ENCODE measurements at places on chromosomes 3 and 15.

DNA sequence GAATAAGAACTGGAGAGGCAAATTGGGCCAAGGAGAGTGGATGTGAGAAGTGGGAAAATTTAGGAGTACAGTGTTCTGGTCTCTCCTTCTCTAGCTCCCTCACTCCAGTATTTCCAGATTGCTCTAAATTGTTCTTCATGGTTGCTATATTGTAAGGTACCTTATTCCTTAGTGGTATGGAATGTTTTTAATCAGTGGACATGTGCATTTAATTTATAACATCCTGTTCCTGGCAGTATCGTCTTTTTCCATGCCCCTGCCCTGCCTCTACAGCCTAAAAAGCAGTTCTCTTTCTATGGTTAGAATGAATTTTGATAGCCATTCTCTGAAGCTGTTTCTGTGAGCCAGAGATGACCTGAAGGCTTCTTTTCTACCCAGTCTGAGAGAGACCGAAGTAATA lies 180.5 kb downstream of the TCF12 start:
- DNase-seq = no peak

DNA sequence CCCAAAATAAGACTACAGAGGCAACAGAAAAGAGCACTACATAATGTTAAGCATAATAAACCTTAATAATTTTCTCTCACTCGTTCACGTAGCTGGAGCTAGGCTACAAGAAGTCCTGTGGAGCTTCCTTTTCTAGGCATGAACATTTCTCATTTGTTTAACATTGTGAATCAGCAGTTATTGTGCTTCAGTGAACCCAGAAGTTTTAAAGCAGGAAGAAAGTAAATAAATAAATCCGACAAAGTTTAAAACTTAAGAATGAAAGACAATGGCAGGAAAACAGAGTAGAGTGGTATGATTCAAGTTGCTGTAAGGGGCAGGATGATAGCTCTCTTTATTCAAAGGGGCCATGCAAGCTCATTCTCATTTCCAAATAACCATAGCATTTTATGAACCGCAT lies 191.8 kb downstream of the LSAMP start:
- no peak for DNase-seq

DNA sequence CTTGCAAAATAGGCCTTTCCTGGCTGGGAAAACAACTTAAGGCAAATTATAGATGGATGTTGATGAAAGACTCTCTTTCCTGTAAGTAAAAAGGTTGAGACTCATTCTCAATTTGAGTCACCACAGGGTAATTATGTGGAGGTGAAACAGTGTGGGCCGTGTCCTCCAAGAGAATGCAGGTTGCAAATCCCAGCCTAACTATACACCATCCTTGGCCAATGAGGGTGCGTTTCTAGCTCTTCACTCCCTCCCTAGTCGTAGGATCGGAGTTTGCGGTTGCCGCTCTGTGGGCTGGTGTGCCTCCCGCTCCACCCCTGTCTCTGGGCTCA lies 259.9 kb downstream of the PLCL2 start:
- DNase-seq = no peak

- DNase-seq = no peak
Measured at GRCh38 chr3:2826453-2826852, 283.7 kb downstream of the IL5RA start.

DNA sequence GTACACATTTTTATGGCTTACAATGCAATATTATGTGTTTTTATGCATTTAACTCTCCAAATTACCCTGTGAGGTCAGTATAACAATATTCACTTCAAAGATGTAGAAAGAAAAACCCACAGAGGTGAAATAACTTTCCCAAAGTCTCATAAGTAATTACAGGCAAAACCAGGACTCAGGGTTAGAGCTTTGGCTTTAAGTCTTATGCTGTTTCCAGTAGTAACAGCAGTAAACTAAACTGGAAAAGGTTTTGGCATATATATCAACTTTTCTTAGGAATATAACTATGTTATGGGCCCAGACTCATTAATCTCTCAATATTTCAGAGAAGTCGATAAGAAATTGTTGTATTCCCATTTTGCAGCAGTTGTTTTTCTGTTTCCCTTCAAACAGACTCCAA lies 206.3 kb upstream of the KCNMB2 start:
- DNase-seq = no peak

DNA sequence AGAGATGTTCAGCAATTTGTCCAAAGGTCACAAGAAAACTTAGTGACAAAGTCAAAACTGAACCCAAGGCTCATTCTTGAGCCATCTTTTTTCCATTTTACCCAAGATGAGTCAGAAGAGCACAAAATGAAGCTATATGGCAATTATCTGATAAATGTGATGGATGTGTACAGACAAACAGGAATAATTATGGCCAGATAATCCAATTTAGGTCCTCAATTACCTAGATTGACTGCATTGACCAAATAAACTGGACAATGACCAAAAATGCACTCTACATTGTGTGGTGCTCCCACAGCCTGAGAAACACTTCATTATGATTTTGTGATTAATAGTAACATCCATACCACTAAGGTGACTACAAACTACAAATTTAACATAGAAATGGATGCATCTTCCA lies 1105.8 kb downstream of the IGSF11 start:
- DNase-seq = no peak

GRCh38 chr3:142237891-142238290 lies 12.5 kb upstream of the GK5 start:
- no peak for DNase-seq

GRCh38 chr3:59126446-59126845 lies 76.6 kb upstream of the CFAP20DC start:
- DNase-seq = no peak

DNA sequence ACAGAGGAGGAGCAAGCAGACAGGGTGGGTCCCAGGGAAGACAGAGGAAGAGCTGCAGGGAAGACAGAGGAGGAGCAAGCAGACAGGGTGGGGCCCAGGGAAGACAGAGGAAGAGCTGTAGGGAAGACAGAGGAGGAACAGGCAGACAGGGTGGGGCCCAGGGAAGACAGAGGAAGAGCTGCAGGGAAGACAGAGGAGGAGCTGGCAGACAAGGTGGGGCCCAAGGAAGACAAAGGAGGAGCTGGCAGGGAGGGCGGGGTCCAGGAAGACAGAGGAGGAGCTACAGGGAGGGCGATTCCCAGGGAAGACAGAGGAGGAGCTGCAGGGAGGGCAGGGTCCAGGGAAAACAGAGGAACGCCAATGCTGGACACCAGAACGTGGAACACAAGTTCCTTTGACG lies 66.5 kb downstream of the PLXNA1 start:
- DNase-seq = no peak

GRCh38 chr3:54353946-54354345 lies 231.6 kb downstream of the CACNA2D3 start:
- DNase-seq = no peak

GRCh38 chr3:14410106-14410502 lies 7.7 kb downstream of the SLC6A6 start:
- no peak for DNase-seq

DNA sequence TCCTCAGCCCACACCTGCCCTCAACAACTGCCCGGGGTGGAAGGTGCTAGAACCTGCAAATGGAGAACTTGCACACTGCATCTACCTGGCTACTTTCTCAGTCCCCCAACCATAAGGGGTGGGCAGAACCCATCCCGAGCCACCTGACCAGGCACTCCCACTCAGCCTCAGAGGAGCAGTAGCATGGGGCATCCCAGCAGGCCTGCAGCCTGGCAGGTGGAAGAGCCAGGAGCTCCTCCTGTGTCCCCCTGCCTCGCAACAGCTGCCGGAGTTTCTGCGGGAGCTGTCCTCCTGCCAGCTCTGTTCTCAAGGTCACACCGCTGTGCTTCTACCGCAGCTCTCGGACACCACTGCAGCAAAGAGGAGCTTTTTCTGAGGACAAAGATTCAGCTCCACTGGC lies 27.5 kb downstream of the RAB6B start:
- no peak for DNase-seq

DNA sequence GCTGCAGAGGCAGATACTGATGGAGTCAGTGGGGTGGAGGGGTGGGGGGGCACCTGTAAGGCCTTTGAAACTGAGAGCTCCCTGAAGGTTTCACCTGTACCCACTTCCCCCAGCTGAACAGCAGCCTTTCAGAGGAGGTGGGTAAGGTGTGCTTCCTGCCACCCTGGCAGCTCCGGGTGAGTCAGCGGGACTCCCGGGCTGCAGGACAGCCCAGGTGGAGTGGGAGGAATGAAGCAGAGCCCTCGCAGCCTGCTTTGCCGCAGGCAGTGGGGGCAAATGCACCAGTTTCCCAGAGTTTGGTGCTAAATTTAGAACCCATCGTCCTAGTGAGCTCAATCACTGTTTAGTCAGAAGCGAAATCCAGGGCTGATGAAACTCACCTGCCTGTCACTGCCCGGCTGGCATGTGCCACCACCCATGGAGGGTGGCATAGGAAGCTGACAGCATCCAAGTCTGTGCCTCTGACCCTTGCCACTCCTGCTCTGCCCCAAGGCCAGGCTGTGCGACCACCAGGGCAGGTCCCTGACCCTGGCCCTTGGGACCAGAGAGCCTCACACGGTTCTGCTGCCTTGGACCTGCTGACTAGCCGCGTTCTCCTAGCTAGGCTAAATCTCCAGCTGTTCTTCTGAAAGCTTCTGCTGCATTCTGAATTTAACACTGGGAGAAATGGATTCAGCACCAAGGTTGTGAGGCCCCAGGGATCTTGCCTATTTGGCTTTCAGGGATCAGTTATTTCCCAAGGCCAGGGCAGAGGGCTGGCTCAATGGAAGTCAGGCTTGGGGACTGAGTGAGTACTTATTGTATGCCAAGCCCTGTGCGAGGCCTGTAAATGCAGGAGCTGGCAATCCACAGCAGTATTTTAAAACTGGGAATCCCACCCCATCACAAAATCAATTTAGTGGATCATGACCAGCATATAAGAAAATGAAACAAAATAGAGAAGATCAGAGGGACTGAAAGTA lies 67.3 kb upstream of the RASGRF1 start:
- no peak for DNase-seq

DNA sequence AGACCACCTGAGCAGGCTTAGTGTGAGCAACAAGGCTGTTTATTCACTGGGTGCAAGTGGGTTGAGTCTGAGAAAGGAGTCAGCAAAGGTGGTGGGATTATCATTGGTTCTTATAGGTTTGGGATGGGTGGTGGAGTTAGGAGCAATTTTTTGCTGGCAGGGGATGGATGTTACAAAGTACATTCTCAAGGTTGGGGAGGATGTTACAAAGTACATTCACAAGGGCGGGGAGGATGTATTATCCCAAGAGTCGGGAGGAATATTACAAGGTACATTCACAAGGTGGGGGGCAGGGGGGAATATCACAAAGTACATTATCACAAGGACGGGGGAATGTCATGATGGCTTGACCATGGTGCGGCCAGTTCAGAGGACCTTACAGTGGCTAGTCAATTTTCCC lies 32.9 kb upstream of the OSBPL11 start:
- DNase-seq = no peak

DNA sequence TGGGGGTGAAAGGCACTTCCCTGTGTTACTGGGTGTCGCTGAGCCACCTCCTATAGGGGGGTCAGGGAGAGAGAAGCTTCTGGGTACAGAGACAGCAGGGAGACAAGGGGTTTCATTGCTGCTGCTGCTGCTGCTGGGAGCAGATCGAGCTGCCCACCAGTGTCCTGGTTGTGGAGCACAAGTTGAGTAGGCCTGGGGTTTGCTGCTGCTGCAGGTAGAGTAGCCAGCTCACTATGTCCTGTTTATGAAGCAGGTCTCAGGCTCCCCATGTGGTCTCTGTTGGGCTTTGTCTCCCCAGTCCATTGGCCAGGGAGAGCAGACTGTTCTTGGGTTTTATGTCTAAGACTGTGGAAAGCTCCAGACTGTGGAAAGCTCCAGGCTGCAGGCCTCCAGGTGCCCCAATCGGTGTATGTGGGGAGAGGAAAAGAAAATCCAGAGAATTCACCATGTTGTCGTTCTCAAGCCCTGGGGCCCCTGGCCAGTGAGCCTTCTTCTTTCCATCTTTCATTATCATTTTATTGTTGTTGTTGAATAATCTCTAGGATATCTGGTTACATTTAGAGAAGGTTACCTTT lies 157.8 kb downstream of the ADAMTS17 start:
- no peak for DNase-seq

- DNase-seq = no peak
Measured at GRCh38 chr3:14434126-14434497, 31.7 kb downstream of the SLC6A6 start.

DNA sequence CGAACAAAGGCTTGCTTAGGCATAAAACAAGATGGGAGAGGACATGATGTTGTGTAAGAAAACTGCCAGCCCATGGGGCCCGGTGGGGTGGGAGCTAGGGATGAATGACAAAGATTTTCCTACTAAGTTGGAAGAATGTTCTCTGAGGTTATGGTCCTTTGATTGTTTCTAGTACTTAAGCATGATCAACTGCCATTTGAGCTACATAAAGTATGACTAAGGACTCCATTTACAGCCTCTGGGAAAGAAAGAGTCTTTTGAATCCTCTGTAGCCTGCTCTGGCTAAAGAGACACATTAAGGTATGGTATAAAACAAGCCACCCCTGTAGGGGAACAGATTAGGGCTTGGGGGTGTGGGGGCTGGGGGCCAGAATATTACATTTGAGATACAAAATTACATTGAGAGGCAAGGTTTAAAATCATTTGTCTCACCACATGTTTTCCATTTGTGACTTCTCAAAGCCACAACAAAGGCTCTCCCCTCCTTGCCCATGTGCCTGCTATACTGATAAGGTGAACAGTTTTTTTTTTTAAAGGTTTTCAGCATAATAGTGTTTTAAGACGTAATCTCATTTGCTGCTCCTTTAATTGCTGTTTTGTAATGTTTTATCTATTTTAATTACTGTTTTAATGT lies 323.4 kb downstream of the CHST2 start:
- no peak for DNase-seq

DNA sequence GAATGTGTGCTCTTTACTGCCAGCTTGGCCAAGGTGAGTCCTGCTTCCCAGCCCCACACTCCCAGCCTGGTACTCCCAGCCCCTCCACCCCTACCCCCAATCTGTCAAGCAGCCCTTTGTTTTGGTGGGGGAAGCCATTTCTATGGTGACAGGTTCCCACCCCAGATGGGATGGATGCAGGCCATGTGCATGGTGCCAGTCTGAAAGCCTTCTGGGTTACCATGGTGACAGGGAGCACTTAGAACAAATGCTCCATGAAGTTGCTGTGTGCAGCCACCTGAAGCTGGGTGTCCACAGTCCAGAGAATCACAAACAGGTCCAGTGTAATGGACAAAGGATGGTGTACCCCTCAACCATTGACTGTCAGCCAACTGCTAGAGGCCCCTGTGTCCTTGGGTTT lies 19.1 kb upstream of the VILL start:
- no peak for DNase-seq

- DNase-seq = peak; percentile 77
Measured at GRCh38 chr15:32717426-32718226, at the start of gene GREM1. Gene GREM1, plus strand, starts transcription at chr15:32718004. Its CDS starts 12,687 bp downstream, at chr15:32730691.

DNA sequence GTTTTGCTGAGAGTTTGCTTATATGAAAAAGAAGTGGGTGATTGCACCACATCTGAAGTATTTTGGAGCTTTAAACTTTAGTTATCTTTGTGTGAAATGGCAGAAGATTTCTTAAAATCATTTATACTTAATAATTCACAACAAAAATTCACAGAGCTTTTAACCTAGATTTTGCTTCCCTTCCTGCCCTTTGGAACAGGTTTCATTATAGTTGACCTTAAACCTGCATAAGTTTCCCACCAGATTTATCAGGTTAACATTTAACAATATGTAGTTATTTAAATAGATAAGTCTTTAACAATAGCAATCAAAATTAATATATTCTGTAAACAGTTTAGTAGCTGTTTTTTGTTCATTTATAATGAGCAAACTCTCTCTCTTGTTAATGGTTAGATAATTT lies 30.3 kb downstream of the CADM2 start:
- no peak for DNase-seq

All from nephron progenitor cell (in vitro differentiated cells).